ENCODE measurements at places on chromosomes 12 and 14.

DNA sequence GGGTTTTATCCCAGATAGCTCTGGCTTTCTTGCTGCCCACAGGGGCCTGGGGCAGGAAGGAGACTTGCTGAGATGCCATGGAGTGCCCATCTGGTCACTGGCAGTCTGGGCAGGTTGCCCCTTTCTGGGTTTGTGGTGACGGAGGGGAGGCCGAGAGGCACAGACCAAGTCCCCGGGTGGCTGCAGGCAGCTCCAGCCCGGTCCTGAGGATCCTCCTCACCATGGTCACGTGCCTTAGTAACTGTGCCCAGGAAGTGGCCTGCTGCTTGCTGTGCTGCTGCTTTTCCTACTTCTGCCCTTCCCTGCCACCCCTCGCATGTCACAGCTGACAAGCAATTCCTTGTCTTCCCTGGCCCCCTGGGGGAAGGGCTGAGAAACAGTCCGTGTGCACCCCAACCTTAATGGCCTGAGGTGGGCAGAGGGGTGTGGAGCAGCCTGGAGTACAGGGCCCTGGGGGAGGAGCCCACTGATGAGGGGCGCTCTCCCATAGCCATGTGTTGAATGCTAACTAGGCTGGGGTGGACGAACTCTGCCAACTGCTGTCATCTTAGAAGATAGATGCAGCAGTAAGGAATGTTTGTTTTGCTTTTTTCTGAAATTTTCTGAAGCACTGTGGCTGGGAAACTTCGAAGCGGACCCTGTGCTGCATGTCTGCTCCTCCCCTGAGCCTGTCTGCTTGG lies 54.9 kb upstream of the SRSF5 start:
- peaks cover 49% of the 10 kb centered on the region for H3K36me3 ChIP-seq
- peaks cover 29% of the 10 kb centered on the region for H3K4me1 ChIP-seq
- H3K4me3 ChIP-seq, result no peak overlapping the region

DNA sequence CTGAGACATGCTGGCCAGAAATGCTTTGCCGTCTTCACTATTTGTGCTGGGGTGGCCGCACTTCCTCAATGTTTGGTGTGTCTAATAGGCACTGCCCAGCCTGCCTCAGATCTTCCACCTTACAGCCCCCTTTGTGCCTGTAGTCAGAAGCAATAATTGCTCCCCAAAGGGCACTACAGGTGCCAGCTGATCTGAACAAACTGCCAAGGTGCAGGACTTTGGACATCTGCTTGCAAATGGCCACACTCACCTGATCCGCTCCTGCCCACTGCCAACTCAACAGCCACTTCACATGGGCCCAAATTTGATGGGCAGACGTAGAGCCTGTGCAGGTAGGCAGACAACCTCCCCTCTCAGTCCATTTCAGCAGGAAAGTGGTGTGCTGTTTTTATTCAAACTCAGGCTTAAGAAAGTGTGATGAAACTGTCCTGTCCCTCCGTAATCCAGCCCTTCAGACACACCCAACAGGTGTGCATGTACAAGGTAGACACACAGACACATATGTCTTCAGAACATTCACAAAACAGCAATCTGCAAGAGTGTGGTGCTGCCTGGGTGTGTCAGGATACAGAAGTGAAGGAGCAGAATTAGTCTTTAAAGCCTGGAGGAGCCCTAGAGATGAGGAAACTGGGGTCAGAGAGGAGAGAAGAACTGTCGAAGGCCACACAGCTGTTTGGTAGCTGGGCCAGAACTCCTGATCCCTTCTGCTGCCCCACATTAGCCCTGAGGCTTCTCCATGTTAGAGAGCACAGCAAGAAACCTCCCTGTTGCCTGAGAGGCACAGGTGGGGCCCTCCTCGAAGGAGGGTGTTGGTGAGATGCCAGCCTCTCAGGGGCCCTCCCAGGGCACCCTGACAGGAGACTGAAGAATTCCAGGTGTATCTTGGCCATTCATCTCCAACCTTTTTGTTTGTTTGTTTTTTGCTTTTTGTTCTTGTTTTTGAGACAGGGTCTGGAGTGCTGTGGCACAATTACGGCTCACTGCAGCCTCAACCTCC lies 4.4 kb upstream of the KRT75 start:
- H3K36me3 ChIP-seq, result no peaks in the 10 kb centered on the region
- no peak overlapping the region for H3K27ac ChIP-seq
- no peak overlapping the region for H3K4me3 ChIP-seq
- H3K27me3 ChIP-seq, result peaks cover 3% of the 10 kb centered on the region
- no peak for DNase-seq

DNA sequence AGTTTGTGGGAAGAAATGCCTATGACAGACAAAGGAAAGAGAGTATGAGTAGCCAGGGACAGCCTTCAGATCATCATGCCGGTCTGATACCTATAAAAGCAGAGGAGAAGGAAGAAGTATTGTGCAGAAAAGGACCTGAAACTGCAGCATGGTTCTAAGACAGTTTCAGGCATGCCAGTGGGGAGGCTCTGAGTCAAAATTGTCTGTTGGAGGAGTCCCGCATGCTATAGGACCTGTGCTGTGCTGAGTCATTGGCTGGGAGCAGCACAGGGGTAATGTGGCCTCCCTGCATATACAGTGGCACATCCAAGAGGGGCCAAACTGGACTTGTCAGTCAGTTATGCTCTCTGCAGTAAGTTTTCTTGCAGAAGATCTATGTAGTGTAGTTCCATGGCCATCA lies 40.7 kb downstream of the NEUROD4 start:
- H3K4me3 ChIP-seq, result no peak overlapping the region
- DNase-seq, result no peak
- no peaks in the 10 kb centered on the region for H3K36me3 ChIP-seq

DNA sequence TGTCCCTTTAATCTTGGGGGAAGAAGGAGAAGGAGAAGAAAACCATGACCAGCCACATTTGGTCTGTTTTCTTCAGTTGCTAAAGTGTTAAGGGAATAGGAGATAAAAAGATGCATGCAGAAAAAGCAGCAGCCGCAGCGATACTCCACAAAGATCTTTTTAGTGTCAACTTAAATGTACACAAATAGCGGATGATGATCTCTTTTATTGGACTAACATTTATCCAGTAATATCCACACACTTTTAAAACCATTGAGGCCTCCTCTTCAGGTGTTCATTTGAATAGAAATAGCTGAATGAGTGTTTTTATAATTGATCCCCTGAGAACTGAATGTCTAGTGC lies 83.5 kb downstream of the PAPOLA start:
- H3K36me3 ChIP-seq, result no peaks in the 10 kb centered on the region
- H3K4me1 ChIP-seq, result no peaks in the 10 kb centered on the region
- no peak overlapping the region for H3K27ac ChIP-seq
- DNase-seq, result no peak
- H3K4me3 ChIP-seq, result no peak overlapping the region

GRCh38 chr14:21106176-21106497 lies 5.3 kb downstream of the TMEM253 start:
- peak overlapping the region; percentile 98 for H3K27ac ChIP-seq
- no peaks in the 10 kb centered on the region for H3K27me3 ChIP-seq
- no peak for DNase-seq

All from large intestine (tissue), 12 donors.